ENCODE measurements at places on chromosomes 3 and 15.

GRCh38 chr15:39393575-39394335 lies 187.1 kb upstream of the THBS1 start:
- DNase-seq, result no peak

DNA sequence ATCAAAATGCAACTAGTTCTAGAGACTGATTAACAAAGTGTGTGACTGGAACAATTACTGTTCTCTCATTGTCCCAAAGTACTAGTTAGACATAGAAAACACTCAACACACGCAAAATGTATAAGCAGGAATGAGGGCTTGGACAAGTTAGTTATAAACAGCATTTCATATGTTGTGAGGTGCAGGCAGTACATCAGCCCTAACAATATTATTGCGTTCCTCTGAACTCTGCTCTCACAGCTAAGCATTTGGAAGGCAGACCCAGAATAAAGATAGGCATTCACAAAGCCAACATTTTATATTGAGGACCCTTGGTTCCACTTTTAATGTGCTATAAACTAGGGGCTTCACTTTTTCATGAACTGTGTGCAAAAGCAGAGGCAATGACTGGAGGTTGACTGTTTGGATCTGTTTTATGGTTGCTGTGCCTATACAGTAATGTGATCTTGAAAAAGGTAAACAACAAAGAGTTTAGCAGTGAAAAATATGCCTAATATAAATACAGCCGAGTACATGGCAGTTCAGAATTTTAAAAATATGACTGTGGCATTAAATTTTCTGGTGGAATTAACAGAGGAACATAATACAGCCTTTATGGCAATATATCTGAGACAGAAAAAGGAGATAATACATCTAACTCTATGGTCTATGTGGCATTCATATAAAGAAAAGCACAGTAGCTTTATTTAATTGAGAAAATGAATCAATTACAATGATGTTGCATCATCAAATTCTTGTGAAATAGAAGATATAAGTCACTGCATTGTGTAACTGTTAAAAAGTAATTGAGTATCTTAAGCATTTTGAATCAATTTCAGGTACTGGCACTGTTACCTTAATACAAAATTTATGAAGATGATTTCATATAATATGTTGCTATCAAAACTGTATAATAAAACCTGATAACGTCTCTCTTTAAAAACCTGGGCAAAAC lies 80.0 kb upstream of the SKOR1 start:
- DNase-seq, result no peak

GRCh38 chr3:114660124-114660523 lies 366.3 kb downstream of the TIGIT start:
- no peak for DNase-seq

- no peak for DNase-seq
Measured at GRCh38 chr3:57755368-57755675, 787 bp upstream of the SLMAP start.

DNA sequence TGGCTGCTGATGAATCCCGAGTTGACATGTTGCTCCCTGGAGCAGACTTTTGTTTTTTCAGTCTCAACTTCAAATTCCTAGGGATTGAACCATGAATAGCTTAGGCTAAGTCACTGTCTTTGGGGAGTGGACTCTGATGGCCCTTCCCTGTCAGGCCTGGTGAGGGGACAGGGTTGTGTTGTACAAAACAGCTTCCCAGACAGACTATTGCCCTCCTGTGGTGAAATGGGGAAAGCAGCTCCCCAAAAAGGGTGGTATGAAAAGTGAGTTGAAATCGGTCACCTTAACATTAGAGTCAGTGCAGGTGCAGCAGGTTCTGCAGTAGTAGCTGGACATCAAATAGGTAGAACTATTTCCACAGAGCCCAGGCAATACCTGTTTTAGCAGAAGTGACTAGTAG lies 775.6 kb downstream of the ROBO2 start:
- no peak for DNase-seq

- DNase-seq, result no peak
Measured at GRCh38 chr3:25235466-25235865, 192.6 kb upstream of the RARB start.

GRCh38 chr15:61835496-61836106 lies 224.6 kb downstream of the VPS13C start:
- peak; percentile 81 for DNase-seq

DNA sequence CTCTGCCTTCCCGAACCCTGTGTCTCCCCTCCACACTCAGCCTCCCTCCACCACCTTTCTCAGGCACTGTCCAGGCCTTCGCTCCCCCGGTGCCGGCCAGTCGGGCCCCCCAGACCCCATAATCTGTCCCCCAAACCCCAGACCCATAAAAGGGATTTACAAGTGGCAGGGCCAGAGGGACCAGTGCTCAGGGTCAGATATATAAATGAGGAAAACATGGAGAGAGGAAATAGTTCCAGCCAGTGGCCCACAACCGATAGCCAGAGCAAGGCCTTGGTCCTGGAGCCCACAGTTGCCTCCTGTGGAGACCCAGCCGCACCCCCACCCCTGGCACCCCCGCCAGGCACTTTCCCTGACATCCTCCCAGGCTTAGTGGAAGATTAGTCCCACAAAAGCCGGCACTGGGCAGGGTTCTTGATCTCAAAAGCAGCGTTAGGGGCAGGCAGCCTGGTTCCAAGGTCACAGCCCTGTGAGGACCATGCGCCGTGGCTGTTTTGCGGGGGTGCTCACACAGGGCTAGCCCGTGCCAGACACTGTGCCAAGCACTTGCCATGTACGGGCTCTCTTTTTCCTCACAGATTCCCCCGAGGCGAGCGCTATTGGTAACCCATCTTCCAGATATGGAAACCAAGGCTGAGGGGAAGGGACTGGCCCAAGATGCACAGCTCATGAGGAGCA lies 1.1 kb upstream of the PLXND1 start:
- no peak for DNase-seq

DNA sequence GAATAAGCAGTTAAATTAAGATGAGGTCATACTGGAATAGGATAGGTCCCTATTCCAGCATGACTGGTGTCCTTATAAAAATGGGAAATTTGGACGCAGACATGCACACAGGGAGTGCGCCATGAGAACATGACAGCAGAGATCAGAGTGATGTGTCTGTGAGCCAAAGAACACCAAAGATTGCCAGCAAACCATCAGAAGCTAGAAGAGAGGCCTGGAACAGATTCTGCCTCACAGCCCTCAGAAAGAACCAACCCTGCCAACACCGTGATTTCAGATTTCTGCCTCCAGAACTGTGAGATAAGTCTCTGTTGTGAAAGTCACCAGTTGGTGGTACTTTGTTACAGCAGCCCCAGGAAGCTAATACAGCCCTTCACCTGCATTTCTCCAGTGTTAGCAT lies 34.7 kb downstream of the EPHB1 start:
- DNase-seq, result no peak

DNA sequence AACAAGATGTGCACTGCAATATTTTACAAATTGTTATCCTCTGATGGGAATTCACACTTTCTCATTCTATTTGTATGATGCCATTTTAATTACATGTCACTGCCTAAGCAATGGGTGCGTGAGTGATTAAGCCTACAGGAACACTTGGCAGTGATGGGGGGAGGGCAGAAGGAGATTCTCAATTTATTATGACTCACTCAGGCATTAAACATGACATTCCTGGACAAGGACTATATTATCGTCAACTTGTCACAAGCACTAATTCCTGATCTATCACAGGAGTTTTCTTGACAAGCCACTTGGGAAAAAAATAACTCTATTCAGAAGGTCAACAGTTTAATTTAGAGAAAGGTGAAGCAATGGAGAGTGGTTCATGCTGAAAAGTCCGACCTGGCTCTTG lies 556.8 kb downstream of the NSUN3 start:
- no peak for DNase-seq

- DNase-seq, result no peak
Measured at GRCh38 chr3:18334837-18335601, 90.1 kb downstream of the SATB1 start.

DNA sequence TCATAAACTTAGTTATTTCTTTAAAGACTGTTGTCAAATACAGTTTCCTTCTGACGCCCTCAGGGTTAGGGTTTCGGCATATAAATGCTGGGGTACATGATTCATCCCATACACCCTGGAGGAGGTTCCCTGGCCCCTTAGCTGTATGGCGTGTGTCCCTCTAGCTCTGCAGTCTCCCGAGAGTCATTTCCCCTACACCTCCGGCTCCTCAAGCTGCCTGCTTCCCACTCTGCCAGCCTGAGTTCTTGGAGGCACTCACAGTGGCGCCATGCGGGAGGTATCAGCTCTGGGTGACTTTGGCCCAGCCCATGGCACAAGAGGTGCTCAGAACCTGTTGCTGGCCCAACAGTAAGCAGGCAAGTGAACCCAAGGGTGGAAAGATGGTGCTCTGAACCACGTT lies 70.2 kb upstream of the TRPM1 start:
- no peak for DNase-seq

GRCh38 chr3:107516475-107516874 lies 6.3 kb upstream of the BBX start:
- no peak for DNase-seq

DNA sequence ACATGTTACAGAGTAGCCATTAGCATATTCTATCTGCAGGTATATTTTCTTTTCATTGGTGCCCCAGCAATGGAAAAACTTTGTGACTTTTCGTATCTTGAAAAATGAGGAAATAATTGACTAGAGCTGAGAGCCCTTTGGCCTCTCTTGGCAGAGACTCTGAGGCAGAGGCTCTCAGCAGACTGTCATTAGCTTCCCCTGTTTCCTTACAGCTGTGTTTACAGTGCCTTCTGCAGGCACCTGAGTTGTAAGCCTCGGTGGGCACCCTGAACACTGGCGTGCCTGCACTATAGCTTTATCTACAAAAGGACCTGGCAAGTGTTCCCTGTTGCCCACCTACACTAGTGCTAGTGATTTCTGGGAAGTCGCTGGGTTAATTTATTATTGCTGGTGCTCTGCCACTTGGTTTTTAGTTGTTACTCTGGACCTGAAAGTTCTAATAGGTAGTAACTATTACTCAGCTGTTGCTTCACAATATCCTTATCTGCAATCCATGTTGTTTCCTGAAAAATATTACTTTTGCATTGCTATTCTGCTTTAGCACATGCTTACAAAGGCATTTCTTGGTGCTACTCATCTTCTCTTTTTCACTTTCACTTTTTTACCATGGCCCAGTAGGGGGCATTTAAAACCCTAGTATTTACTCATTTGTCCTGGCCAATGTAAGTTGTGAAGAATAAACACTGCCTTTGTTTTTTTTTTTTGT lies 7.8 kb upstream of the GPR171 start:
- no peak for DNase-seq

DNA sequence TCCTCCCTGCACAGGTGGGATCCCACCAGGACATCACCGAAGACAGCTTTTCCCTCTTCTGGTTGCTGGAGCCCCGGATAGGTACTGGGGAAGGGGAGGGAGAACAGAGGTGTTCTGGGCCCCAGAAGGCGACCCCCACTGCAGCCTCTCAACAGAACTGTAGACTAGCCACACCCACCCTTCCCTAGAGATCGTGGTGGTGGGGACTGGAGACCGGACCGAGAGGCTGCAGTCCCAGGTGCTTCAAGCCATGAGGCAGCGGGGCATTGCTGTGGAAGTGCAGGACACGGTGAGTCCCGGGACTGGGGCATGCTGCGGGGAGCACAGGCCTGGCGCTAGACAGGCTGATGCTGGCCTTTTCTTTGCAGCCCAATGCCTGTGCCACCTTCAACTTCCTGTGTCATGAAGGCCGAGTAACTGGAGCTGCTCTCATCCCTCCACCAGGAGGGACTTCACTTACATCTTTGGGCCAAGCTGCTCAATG lies 809 bp downstream of the NDUFAF3 start:
- peak; percentile 32 for DNase-seq

DNA sequence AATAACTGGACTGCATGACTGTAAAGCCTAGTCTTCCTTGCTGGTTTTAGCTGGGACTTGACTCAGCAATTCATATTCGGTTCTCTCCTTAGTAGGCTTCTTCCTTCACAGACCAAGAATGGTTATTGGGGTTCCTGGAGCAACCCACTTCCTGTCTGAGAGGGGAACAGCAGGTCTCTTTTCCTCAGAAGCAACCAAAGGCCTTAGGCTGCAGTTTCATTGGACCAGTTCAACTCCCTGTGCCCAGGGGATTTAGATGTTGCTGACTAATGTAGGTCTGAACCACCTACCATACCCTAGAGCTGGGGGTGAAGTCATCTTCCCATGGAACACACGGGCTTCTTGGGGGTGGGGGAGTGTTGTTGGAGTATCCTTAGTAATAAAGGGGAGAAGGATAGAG lies 84.0 kb upstream of the SKOR1 start:
- DNase-seq, result no peak

- no peak for DNase-seq
Measured at GRCh38 chr15:59894835-59895234, 109.3 kb upstream of the FOXB1 start.

GRCh38 chr15:90315278-90315982 lies 36.7 kb upstream of the ZNF774 start:
- DNase-seq, result no peak

DNA sequence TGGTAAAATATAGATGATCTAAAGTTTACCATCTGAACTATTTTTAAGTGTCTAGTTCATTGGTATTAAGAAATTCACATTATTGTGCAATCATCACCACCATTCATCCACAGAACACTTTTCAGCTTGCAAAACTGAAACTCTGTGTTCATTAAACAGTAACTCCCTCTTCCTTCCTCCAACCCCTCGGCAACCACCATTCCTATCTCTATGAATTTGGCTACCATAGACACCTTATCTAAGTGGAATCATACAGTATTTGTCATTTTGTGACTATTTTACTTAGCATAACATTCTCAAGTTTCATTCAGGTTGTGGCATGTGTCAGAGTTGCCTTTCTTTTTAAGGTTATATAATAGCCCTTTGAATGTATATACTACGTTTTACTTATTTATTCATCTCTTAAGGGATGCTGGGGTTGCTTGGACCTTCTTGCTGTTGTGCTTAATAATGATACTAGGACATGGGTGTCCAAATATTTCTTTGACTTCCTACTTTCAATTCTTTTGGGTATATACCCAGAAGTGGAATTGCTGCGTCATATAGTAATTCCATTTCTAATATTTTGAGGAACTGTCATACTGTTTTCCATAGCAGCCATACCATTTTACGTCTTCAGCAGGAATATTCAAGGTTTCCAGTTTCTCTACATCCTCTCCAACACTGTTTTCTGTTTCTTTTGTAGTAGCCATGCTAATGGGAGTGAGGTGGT lies 20.9 kb downstream of the KAT2B start:
- no peak for DNase-seq

DNA sequence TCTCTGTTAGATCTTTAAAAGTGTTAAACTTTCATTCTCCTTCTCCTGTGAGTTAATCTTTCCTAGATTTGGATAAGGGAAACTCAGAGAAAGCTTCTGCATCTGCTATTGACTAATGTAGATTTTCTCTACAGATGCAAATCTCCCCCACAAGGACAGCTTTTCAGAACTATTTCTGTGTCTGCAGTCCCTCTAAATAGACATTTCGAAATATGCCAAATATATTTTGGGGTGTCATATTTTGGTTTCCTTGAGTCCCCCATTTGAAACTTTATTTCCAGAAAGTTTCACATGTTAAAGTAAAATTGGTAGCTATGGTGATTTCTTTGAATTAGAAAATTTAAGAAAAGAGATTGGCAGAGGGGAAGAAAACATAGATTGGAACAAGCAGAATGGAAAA lies 852.3 kb upstream of the ALCAM start:
- DNase-seq, result no peak

All from SK-N-SH (cell line).